ENCODE measurements at places on chromosomes 16 and 17.

DNA sequence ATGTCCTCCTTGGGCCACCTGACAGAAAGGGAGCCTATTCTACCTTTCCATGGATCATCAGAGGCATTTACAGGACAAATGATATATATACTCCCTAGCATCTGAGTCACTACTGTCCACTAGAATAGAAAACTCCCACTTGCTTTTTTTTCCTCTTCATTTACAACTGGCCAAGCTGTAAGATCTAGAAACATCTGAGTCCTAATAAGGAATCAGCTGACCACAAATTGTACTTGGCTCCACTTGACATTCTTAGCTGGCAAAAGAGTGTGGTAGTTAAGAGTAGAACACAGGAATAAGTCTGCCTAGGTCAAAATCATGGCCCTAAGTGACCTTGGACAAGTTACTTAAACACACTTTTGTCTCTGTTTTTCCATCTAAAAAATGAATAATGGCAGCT, 5.2 kb downstream of the RUSF1 start:
- no peak for DNase-seq

DNA sequence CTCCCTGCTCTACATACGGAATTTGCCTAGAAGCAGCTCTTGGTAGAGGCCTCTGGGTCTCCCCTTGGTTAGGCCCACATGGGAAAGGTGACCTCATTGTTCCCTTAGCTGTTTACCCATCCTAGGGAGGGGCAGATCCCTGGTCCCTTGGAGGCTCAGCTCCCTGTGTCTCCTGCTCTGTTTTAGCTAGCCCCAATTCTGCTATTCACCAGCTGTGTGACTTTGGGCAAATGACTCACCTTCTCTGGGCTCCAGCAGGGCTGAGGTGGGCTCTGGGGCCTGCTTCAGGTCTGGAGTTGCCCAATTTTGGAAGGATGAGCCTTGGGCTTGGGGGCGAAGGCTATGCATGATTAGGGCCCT, 3.9 kb downstream of the ABCC3 start:
- no peak for DNase-seq

DNA sequence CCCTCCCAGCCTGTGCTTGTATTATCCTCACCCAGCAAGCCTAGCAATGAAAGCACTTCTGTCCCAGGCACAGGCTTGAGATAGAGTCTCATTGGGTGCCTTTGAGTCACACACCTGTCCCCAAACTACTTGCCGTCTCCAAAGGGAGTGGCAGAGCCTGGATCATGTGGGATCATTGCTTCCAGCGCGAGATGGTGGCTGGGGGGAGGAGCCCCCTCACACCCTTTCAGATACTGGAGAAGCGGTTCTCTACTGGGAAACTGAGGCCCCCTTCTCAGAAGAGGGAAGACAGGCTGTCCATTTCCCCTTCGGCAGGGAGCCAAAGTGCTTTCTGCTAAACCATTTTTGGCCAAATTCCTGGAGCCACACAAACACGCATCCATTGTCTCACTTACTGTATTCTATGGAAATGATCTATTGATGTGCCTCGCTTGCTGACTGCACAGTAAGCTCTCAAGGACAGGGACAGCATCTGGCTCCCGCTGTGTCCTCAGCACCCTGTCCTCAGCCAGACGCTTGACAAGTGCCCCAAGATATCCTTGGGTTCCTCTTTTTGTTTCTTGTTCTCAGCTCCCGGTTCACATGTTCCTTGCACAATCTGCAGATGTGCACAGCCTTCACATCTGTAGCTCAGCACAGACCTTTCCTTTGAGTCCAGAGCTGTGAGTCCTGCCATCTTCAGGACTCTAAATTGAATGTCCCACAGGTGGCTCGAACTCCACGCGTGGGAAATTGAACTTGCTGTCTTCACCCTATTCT, 26.0 kb upstream of the DLX3 start:
- DNase-seq: no peak

- DNase-seq: no peak
These were observed 12.6 kb upstream of the CEP20 start for GRCh38 chr16:15900901-15901500.

DNA sequence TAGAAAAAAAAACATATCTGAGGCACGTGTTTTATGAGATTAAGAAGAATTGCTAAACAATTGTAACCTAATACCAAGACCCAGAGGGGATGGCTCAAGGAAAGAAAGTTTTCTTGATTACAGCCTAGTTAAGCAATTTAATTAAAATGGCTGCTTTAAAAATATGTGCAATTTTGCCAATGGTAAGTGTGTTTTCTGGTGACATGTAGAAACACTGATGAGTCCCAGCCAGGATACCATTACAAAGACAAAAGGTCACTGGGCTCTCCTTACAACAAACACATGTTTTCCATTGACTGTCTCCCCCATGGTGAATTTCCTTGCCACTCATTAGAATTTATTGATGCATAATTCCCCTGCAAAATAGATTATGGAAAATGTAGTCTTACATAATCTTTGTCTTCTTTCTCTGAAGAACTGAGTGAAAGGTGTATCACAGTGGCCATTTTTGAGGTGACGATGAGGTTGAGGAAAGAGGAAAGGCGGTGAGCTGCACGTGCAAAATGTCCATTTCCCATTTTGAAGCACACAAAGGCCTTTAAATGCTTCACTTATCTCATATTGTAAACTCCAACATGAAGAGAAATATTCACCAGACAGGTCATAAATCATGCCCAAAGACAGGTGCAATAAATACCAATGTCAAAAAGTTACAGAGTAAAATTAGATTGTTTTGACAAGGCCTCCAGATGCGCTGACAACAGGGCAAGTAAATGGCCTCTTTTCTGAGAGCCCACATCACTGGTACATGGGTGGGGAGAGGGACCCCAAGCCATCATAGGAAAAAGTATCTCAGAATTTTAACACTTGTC, 696.9 kb downstream of the KCNJ2 start:
- no peak for DNase-seq

DNA sequence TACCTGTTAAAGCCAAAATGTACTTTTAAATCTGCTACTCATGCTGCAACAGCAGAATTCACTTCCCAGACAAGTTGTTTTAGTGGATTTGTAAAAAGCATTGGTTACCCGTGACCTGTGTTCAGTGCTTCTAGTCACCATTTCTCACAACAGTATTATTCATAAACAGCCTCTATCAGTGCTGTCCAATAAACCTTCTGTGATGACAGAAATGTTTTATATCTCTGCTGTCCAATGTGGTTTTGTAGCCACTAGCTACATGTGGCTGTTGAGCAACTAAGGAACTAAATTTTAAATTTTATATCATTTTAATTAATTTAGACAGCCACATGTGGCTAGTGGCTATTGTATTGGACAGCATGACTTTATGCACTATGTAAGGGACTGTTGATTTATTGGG, 12.6 kb downstream of the MAP3K3 start:
- DNase-seq: no peak

GRCh38 chr17:59178266-59178985, 22.9 kb downstream of the PRR11 start:
- no peak for DNase-seq

GRCh38 chr16:86218479-86219170, 291.7 kb upstream of the FOXF1 start:
- no peak for DNase-seq

DNA sequence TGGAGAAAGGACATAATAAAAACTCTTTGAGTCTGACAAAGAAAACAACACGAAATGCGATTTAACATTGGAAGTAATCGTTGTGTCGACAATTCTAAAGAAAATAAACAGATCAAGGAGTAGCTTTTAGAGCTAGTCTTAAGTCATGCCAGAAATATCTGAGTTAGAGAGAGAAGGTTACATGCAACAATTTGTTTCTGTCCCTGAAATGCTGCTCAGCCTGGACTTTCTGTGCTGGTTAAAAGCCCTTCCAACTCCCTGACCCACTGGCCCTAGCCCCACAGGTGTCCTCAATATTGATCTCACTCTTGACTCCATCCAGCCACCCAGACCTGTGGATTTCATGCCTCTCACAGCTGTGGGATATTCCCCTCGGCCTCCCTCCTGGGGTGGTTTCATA, 33.2 kb upstream of the TEX2 start:
- no peak for DNase-seq

GRCh38 chr16:47359478-47359877, 101.4 kb downstream of the ITFG1 start:
- DNase-seq: no peak

GRCh38 chr17:72351884-72352346, 231.1 kb downstream of the SOX9 start:
- no peak for DNase-seq

- no peak for DNase-seq
These were observed 40.4 kb downstream of the TNRC6A start for GRCh38 chr16:24769806-24770205.

- no peak for DNase-seq
These were observed 159.1 kb downstream of the UTP18 start for GRCh38 chr17:51419476-51419875.

GRCh38 chr17:44308320-44308818, at the start of gene RUNDC3A:
Gene RUNDC3A (plus strand): TSS chr17:44308601. CDS start chr17:44308833, 232 bp downstream.
- DNase-seq: peak; percentile 67

DNA sequence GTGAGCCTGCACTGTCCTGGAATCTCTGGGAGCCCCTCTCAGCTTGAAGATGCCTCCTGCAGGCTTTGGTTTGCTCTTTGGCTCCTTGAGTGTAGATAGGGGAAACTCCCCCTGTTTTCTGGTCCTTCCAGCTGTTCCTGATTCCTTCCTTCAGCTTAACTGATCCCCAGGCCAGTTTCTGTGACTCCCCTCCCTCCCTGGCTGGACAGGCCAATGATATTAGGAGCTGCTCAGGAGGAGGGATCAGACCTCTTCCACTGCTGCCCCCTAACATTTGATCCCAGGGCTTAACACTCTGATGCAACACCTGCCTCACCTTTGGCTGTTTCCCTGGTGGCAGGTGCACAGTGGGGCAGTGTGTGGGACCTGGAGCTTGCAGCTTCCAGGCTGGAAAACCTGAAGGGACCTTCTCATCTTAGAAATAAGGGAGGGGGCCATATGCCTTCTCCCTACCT, at the start of gene TAC4:
Gene TAC4, minus strand, starts transcription at position 51 of the 455 bp plus-strand sequence. CDS start 52 bp downstream, outside the sequence.
- DNase-seq: no peak

All from DMS153 (cell line).